ENCODE measurements at places on chromosomes 1 and 21.
A peak's percentile ranks its signal among the peaks of the same experiment; 100 is the strongest.

DNA sequence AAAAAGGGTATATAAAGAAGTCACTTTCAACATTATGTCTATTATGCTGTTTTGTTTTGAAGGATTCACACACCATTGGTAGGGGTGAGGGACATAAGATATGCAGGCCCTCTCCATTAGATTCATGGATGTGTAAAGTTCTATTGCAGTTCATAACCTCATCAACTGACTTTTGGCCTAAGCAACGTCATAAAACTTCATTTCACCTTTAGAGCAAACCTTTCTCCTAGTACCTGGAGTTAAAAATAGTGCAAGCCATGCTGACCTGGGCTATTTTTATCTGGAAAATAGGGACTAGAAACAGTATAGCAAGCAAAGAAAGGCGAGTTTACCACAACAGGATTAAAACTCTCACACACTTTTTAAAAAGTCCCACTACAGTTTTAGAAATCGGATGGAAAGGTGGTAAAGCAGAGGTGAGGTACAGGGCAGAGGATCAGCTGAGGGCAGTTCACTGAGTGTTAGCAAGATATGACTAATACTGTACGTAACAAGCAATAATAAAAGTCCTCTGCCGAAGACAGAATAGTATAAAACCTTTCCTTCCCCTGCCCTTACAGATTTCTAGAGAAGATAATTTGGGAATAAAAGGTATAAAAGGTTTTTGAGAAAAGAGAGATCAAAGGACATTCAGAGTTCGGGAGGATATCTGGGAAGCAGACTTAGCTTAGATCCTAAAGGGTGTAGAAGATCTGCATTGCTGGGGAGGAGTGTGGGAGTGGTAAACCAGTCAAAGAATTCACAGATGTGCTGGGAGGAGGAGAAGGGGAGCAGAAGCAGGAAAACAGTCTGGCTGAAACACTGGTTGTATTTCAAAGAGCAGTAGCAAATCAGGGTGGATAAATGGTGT is 14.3 kb downstream of the EGLN1 start:
- H3K27me3 ChIP-seq: no peaks in the 10 kb centered on the region
- no peak overlapping the region for H3K4me3 ChIP-seq
- no peak overlapping the region for H3K27ac ChIP-seq
- H3K4me1 ChIP-seq: peaks cover 32% of the 10 kb centered on the region
- no peak for DNase-seq

GRCh38 chr1:113654883-113655282 is 104.4 kb downstream of the PHTF1 start:
- H3K4me3 ChIP-seq: no peak overlapping the region
- H3K4me1 ChIP-seq: no peaks in the 10 kb centered on the region
- peaks cover 5% of the 10 kb centered on the region for H3K36me3 ChIP-seq
- H3K27ac ChIP-seq: no peak overlapping the region
- no peak for DNase-seq

DNA sequence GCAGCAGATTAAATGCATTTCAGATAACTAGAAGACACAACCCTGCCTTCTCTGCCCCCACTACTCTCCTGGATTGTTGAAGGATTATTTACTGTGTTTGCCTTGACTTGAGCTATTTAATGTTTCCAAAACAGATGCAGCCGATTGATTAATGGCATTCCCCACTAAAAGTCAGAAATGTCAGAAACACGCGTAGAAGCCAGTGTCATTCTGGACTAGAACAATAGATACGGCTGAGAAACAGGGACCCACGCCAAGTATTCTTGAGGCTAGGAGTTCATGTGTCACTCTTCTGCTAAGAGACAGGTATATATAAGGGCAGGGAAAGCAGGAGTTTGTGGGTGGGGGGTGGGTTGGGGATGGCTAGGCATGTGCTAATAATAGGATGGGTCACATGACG is 366.7 kb upstream of the PROX1 start:
- H3K36me3 ChIP-seq: no peaks in the 10 kb centered on the region
- no peak for DNase-seq
- no peaks in the 10 kb centered on the region for H3K4me1 ChIP-seq
- H3K27me3 ChIP-seq: peaks cover 2% of the 10 kb centered on the region
- no peak overlapping the region for H3K4me3 ChIP-seq

GRCh38 chr1:49045371-49045770 is 268.7 kb upstream of the BEND5 start:
- H3K27me3 ChIP-seq: no peaks in the 10 kb centered on the region
- no peaks in the 10 kb centered on the region for H3K36me3 ChIP-seq
- no peak overlapping the region for H3K4me3 ChIP-seq
- no peaks in the 10 kb centered on the region for H3K4me1 ChIP-seq
- DNase-seq: no peak
- no peak overlapping the region for H3K27ac ChIP-seq

DNA sequence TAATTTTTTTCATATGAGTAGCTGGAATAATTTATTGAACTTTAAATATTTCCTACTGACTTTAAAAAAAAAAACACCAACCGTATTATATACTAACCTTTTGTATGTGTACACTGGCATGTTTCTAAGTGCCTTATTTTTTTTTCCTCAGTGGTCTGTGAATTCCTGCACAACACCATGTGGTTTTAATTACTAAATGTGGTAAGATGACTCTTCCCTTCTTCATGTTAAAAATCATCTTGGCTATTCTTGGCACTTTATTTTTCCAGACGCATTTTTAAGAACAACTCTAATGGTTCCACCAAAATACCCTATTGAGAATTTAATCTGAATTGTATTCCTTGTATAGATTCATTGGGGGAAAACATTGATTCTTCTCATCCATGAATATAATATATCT is 28.4 kb downstream of the PPP2R5A start:
- H3K27ac ChIP-seq: no peak overlapping the region
- peaks cover 32% of the 10 kb centered on the region for H3K36me3 ChIP-seq
- peaks cover 52% of the 10 kb centered on the region for H3K4me1 ChIP-seq
- H3K27me3 ChIP-seq: no peaks in the 10 kb centered on the region
- no peak for DNase-seq

DNA sequence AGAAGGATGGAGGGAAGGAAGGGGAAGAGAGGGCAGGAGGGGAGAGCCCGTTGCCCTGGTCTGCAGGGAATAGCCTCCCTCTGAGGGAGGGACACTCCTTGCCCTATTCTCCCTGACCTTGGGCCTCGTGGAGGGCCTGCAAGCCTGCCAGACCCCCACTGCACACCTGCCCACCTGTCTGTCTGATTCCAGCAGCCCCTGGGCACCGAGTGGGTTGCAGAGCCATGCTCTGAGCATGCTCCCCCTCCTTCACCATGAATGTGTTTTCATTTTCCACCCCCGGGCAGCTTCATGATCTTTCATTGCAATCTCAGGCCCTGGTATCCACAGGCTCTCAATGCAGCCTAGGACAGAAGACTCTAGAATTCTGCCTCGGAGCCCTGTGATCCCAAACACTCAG is 5.1 kb upstream of the NPHP4 start:
- no peak overlapping the region for H3K27ac ChIP-seq
- H3K36me3 ChIP-seq: no peaks in the 10 kb centered on the region
- DNase-seq: no peak
- H3K4me3 ChIP-seq: no peak overlapping the region
- no peaks in the 10 kb centered on the region for H3K27me3 ChIP-seq
- peaks cover 76% of the 10 kb centered on the region for H3K4me1 ChIP-seq

- DNase-seq: no peak
- peak overlapping the region; percentile 67 for H3K27ac ChIP-seq
- peak overlapping the region; percentile 41 for H3K4me3 ChIP-seq
- H3K27me3 ChIP-seq: no peaks in the 10 kb centered on the region
- peaks cover 42% of the 10 kb centered on the region for H3K4me1 ChIP-seq
- H3K36me3 ChIP-seq: peaks cover 3% of the 10 kb centered on the region
These were observed 17.2 kb downstream of the JAK1 start for GRCh38 chr1:64948905-64949833.

DNA sequence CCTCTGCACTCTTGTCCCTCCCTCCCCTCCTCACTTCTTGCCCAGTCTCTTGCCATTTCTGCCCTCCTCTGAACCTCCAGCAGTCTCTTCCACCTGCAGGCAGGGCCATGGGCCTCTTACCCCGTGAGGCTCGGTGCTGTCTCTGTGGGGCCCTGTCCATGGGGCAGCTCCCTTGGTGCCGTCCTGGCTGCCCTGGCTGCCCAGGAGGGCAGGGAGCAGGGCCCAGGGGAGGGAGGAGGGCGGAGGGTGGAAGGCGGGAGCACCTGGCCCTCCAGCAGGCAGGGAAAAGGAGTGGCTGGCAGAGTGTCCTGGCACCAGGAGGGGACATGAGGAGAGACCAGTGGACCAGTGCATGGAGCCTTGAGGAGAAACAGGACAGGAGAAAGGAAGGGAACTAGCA is at the start of gene RORC:
Gene RORC, minus strand, starts transcription at position 198 of the 400 bp plus-strand sequence. Its CDS starts 38 bp downstream, at position 160.
- peak within 1 kb of the TSS; percentile 89 for H3K27ac ChIP-seq
- H3K36me3 ChIP-seq: no peaks in the 10 kb centered on the region
- peaks cover 76% of the 10 kb centered on the region for H3K4me1 ChIP-seq
- H3K27me3 ChIP-seq: peaks cover 2% of the 10 kb centered on the region
- no peak for DNase-seq

- peaks cover 5% of the 10 kb centered on the region for H3K27me3 ChIP-seq
- DNase-seq: no peak
- peaks cover 3% of the 10 kb centered on the region for H3K4me1 ChIP-seq
- no peak overlapping the region for H3K4me3 ChIP-seq
- no peaks in the 10 kb centered on the region for H3K36me3 ChIP-seq
These were observed 66.5 kb upstream of the IGSF21 start for GRCh38 chr1:18041102-18041501.

GRCh38 chr21:16407403-16408240 is 677.8 kb downstream of the USP25 start:
- no peaks in the 10 kb centered on the region for H3K27me3 ChIP-seq
- DNase-seq: no peak
- no peaks in the 10 kb centered on the region for H3K4me1 ChIP-seq
- H3K27ac ChIP-seq: no peak overlapping the region
- H3K36me3 ChIP-seq: no peaks in the 10 kb centered on the region

- no peak overlapping the region for H3K4me3 ChIP-seq
- DNase-seq: no peak
- H3K36me3 ChIP-seq: no peaks in the 10 kb centered on the region
- no peaks in the 10 kb centered on the region for H3K27me3 ChIP-seq
- no peaks in the 10 kb centered on the region for H3K4me1 ChIP-seq
These were observed 61.3 kb upstream of the PLD5 start for GRCh38 chr1:242585616-242586359.

DNA sequence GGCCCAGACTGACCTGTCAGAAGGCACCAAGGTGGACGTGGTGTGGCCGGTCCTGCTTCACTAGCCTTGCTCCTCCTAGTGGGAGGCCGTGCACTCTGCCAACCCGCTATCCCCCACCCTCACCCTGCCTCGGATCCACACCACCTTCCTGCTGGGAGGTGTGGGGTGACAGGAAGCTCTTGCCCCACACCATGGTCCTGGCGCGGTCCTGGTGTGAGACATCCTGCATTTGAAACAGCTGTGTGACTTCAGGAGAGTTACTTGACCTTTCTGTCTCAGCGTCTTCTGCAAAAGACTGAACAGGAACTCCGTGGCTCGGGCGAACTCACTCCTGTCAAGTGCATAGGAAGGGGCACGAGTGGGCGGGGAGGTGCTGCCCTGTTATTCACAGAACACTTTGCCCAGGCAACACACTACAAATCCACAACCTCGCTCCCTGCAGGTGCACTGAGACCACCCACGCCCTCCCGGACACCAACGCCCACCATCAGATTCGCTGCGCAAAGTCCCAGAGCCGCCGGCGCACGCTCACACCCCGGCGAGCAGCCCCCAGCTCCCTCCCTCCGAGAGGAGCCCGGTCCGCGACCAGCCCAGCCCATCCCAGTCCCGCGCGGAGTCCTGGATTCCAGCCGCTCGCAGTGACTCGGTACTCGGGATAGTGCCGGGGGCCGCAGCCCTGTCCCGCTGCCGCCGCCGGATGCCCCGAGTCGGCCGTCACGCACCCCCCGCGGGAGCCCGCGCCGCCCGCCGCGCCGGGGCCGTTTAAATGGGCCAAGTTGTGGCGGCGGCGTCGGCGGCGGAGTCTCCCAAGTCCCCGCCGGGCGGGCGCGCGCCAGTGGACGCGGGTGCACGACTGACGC is at the start of gene SAMD11:
Gene SAMD11, plus strand, starts transcription at position 793 of the 860 bp plus-strand sequence. CDS start 509 bp downstream, outside the sequence.
- peaks cover 7% of the 10 kb centered on the region for H3K36me3 ChIP-seq
- peaks cover 75% of the 10 kb centered on the region for H3K27me3 ChIP-seq
- peak; percentile 60 for DNase-seq

DNA sequence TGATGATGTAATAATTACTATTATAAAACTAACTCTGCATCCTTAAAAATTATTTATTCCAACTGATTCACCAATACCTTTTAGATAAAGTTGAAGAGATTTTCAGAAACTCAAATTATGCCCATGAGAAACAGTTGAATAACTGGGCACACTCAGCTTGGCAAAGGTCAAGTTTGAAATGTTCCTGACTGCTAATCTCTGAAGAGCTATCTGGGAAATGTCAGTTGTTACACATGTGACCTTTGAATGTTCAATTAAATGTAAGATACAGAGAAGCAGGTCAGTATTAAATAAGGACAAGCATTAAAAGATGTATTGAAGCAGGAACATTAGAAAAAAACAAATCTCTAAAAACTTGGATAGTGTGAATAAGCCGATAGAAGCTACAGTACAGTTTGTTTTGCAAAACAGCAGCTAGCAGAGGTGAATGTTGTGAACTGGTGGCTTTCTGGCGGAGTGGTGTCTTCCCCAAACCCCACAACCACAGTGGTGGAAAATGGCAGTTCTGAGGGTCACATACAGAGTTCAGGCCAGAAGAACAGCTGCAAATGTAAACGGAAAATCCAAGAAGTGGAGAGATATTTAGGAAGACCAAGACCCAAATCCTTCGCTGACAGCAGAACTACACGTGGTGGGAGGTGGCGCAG is 61.9 kb upstream of the SLC5A9 start:
- H3K4me3 ChIP-seq: no peak overlapping the region
- no peak for DNase-seq
- no peaks in the 10 kb centered on the region for H3K4me1 ChIP-seq
- no peaks in the 10 kb centered on the region for H3K36me3 ChIP-seq
- H3K27me3 ChIP-seq: peaks cover 6% of the 10 kb centered on the region
- H3K27ac ChIP-seq: no peak overlapping the region

DNA sequence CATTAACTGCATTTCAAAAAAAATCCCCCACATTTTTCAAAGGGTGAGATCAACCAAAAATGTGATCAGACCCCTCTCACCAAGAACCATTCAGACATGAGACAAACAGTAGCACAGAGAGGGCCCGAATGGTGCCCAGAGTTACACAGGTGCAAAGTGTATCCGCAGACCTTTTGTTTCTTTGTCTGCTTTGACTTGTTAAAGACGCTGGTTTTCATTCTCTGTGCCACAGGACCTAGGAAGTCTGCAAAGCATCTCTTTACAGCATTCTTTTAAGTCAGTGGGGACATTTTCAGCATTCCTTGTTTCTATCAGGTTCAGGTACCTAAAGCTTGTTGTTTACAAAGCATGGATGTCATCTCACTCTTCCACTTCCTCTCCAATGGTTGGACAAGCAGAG is 87.2 kb upstream of the MAP1LC3C start:
- no peaks in the 10 kb centered on the region for H3K36me3 ChIP-seq
- no peaks in the 10 kb centered on the region for H3K4me1 ChIP-seq
- H3K27me3 ChIP-seq: peaks cover 8% of the 10 kb centered on the region
- no peak overlapping the region for H3K4me3 ChIP-seq
- H3K27ac ChIP-seq: no peak overlapping the region
